COLO829 (cell line): ENCODE measurements at places on chromosomes 5 and 9.

DNA sequence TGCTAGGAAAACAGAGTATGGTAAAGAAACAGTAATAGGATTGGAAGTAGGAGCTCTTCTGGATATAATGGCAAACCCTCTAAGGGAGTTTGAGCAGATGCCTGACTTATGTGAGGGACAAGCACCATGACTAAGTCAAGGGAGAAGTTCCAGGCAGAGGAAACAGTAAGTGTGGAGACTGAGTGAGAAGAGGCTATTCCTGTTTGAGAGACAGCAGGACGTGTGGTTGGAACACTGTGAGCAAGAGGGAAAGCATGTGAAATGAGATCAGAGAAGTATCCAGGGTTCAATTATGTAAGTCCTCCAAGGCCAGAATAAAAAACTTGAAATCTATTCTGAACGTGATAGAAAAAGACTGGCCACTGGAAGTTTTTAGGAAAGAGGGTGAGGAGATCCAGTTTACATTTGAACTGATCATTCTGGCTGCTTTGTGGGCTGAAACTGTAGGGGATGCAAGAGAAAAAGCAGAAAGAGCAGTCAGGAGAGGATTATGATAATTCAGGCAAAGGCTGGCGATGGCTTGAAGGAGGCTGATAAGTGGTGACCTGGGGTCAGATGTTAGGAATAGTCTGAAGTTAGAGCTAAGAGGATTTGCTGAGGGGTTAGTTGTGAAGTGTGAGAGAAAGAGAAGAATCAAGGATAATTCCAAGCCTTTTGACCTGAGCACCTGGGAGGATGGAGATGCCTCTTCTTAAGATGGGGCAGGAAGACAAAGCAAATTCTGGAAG is 19.2 kb downstream of the DMAC1 start:
- no peak for DNase-seq

DNA sequence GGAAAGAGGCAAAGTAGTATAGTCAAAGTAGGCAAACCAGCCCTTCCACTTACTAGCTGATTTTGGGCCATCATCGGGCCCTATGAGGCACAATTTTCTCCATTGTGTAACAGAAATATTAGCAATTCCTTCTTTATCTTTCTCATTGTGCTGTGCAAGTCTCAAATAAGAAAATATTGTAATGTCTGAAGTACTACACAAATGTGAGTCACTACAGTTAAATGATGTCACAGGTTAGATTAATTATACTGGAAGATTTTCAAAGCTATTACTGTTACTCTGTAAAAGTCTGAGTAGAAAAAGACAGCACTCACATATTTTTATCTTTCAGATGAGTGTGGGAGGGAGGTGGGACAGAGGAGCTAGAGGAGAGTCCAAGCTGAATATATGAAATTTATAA is 12.4 kb upstream of the TMC1 start:
- peak; percentile 32 for DNase-seq

DNA sequence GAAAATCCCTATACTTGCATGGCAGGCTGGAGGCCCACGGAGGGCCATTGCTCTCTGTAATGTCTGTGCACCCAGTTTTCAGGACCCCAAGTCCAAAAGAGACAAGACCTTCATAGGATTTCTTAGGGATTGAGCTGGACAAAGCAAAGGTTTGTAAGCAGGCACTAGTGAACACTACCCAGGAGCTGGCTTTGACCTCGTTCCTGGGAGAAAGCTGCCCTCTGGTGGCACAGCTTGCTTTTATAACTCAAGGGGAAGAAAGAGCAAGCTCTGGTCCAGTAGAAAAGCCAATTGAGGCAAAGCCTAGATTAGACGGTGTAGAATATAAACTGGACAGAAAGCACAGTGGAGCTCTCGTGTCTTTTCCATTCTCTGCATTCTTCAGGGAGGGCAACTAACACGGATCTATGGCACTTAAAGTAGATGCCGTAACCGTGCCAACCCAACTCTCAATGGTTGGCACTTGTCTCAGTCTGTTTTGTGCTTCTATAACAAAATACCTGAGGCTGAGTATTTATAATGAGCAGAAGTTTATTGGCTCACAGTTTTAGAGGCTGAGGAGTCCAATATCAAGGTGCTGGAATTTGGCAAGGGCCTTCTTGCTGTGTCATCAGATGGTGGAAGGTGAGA is 7.9 kb downstream of the GABRP start:
- peak; percentile 60 for DNase-seq

GRCh38 chr9:115250621-115251032 is 132.7 kb upstream of the TNC start:
- DNase-seq = no peak

- no peak for DNase-seq
Measured at GRCh38 chr5:142904416-142904815, 134.2 kb downstream of the ARHGAP26 start.

DNA sequence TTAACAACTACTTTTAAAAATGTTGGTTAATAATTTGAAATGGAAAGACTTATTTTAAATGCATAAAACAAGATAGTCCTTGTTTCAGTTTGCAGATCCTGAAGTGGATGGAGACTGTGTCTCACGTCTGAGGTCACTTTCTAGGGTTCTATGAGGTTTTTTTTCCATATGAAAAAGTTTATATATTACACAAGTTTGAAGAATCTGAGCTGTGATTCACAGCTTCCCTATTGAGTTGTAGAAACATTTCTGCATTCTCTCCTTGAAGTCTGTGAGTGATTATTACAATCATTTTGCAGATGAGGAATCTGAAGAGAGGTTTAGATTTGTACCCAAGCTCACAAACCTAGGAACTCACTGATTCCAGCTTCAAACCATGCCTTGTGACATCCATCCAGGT is 442.5 kb upstream of the KLF4 start:
- DNase-seq = no peak

DNA sequence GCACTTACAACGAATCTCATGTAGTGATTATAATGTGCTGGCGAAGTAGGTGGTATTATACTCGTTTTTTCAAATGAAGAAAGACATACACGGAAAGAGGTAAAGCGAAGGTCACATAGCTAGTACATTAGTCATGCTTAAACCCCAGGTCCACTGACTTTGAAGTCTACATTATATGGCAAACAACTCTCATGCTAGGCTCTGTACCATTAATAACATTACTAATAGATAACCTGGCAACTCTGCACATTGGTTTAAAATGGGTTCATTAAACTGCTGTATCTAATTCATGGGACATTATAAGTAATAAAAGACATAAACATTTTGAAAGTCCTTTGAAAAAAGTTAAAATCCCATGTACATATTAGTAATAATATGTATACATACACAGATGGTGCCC is 21.2 kb downstream of the FYB1 start:
- DNase-seq = no peak
